ENCODE measurements at places on chromosomes 5 and 9. TPM values are rescaled to one million over a fixed set of nuclear protein-coding genes. Genes with fewer than 3 reads are reported as not detected.
A peak's percentile ranks its signal among the peaks of the same experiment; 100 is the strongest.

DNA sequence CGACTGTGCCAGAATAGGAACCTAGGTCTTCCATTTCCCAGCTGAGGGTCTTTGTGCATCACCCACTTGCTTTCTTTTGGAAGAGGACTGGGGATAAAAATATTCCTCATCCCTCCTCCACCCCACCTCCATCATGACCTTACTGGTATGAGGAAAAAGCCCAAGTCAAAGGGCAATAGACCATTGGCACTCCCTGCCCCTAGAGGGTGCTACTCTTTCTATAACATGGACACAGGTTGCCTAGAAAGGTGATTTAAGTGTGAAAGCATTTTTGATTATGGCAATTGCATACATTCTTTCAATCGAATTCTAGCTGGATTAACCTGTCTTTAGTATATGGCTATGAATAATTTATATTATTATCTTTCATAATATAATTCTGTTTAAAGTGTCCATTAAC is 22.8 kb upstream of the ZNF618 start:
- no peak for DNase-seq

- DNase-seq = no peak
These were observed 26.9 kb downstream of the ZNF484 start for GRCh38 chr9:92850898-92851297.

GRCh38 chr9:111860443-111860842 is 36.2 kb upstream of the UGCG start:
- DNase-seq = no peak

- DNase-seq = no peak
These were observed 449.5 kb downstream of the AGTPBP1 start for GRCh38 chr9:85292261-85292660.

Gene SHROOM1
- total RNA-seq = 0.82 TPM

- peak; percentile 22 for DNase-seq
These were observed 91.7 kb upstream of the SHB start for GRCh38 chr9:38160613-38161215.

Gene TICAM2
- total RNA-seq = 1.2 TPM

DNA sequence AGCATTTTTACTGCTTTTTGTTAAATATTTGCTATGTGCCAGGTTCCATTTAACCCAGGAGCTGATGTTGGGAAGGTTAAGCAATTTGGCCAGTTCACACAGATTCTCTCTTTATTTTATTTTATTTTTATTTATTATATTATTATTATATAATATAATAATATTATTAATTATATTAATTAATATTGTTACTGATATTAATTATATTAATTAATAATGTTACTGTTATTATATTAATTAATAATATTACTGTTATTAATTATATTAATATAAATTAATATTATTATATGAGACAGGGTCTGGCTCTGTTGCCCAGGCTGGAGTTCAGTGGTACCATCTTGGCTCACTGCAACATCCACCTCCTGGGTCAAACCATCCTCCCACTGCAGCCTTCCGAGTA is 593.0 kb upstream of the SGCD start:
- no peak for DNase-seq

GRCh38 chr5:132595624-132596023 is 38.8 kb downstream of the RAD50 start:
- DNase-seq = no peak

Gene SURF2
- 17.1 TPM for total RNA-seq

- DNase-seq = no peak
These were observed 36.7 kb downstream of the SLC27A6 start for GRCh38 chr5:129001841-129002526.

DNA sequence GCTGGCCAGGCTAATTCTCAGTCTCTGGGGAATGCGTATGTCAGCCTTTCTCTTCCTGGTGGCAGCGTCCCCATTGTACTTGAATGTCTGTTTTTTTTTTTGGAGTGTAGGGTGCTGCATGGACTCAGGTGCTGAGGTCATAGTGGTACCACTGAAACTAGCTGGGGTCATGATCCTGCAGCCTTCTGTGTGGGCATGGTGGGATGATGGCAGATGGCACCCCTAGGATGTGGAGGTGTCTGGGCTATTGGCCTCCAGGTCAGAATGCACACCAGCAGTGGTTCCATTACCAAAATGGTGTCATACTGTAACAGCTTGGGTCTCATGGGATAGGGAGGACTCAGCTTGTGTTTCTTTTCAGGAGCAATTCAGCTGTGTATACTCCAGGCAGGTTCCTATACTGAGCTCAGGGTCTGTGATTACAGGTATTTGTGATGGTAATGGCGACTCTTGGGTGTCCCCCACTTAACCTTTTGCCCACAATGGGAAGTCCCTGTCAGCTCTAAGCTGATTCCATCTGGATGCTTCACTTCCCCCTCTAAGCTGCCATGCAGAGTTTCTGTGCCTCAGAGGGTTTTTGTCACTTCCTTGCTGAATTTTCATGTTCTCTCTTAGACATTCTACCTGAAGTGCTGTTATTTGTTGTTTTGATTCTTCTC is 17.9 kb downstream of the HSD17B4 start:
- no peak for DNase-seq

DNA sequence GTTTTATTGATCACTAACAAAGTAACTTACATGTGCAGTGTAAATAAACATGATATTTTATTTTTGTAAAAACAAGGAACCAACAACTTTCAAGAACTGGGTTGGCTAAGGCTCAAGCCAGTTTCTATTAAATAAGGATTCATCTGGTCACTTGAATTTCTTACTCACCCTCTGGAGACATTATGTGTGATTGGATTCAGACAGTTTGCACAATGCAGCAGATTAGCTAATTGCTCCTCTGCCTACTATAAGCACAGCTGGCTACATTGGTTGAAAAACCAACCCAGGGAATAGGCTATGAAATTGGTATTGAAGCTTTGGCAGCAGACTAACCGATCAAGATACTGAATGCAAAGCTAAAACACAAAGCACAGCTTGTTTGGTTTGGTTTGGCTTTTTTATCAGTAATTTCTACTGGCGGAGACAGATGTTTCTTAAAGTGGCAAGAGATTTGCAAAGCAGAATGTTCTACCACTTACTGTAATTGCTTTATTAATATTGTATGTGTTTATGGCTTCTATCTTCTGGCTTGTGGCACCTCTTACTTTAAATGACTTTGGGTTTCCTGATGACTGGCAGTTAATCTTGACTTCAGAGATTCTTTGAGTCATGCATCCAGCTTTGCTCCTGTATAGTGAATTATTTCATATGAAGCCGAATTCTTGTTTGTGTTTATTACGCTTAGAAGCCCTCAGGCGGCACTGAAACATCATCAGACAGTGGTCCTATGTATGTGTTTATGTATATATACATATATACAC is 231.5 kb downstream of the MPDZ start:
- no peak for DNase-seq

DNA sequence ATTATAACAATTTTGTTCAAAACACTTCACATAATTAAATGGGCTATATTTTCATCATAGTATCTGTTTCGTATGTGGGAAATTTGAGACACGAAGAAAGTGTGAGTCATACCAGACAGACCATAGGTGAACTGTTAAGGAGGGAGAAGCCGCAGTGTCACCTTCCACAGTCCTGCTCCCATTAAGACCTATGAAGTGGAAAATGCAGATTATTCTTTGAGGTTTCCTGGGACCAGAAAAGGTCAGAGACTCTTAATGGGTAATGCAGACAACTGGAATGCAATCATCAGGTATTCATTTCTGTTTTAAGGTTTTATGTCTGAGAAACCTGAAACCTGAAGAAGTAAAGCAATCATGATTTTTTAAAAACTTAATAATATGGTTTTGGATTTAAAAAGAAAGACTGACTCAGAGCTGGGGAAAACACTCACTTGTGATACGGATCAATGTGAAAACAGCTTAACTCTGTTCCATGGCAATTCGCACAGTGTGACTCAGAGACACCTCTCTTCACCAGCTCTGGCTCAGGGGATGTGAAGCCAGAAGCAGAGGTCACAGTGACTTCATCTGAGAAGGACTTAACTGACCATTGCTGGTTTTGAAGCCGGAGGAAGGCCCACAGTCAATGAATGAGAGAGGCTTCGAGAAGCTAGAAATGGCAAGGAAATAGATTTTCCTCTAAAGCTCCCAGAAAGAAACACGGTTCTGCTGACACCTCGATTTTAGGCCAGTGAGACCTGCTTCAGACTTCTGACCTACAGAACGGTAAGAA is 17.2 kb upstream of the GCNT1 start:
- no peak for DNase-seq

GRCh38 chr5:100188778-100189177 is 346.4 kb upstream of the FAM174A start:
- DNase-seq = no peak

DNA sequence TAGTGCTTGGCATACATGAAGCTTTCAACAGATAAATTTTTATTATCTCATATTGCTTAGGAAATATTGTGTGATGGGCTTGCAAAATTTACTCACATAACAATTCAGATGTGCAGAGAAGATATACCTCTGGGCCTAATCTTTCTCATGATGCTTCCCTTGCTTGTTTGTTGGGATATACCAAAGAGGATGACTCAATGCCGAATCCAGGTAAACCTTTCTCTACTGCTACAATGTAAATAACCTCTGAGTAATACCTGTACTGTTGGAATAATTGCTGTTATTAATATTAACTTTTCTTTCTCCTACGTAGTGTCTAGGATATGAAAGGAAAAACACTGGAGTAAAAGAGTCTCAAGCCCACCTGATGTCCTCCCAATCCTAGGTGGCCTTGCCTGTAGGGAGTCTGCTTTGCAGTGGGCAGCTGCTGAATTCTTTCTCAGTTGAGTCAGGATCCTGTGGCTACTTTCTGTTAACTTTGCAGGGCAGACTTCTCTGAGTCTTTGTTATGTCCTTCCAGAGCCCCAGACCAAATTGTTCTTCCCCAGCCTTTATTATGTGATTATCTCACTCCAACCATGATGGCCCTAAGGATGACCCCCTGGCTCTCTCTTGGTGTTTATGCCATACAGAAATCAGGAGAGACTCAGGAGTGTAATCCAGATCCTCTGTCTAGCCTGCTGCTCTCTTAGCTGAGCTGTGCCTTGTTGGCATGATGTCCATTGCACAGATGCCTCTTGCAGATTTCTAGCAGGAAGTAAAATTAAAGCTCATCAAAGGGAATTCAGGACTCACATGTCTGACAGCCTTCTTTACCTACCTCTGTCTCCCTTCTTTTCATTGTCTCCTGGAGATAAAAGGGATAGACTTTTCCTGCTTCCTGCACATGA is 208.1 kb downstream of the SNX18 start:
- DNase-seq = no peak

Gene NRARP
- total RNA-seq = 3.7 TPM

- no peak for DNase-seq
These were observed 8.7 kb upstream of the IL7R start for GRCh38 chr5:35847961-35848360.

DNA sequence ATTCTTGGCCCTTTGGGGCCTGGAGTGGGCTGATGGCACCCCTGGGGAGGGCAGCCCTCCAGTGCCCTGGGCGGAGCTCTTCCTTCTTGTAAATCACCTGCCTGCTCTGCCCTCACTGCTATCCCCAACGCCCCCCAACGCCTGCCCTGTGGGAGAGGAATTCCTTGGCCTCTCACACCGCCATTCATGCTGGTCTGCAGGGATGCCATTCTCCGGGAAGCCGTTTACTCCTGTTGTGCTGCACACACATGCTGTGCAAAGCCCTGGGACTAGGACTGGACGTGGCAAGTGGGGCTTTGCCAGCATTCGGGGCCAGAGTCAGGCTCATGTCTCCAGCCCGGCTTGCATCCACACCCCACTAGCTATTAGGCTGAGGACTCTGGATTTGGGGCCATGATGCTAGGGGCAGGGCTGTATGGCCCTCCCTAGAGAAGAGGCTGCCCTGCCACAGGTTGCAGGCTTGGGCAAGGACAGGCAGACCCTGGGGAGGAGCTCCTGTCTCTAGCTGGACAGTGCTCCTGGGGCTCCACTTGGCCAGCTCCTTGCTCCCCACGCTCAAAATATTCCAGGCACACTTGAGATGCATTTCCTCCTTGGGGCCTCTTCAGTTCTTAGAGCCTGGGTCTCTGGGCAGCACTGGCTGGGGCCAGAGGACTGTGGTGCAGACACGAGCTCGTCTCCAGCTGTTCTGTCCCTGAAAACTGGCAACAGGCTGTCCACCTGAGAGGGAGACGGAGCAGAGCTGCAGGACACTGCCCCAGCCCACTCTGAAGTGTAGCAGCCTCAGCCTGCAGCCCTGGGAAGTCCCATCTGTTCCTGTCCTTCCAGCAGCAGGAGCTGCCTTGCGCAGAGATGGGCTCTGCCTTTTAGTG is 226.9 kb downstream of the CACNA1B start:
- DNase-seq = peak; percentile 3

Gene PRLR
- total RNA-seq = 1.2 TPM

Gene KIF4B
- 0.41 TPM for total RNA-seq

Gene ZDHHC11
- 5.7 TPM for total RNA-seq

Gene EPB41L4B
- total RNA-seq = 2.9 TPM

GRCh38 chr9:70390933-70391341 is 23.5 kb downstream of the KLF9 start:
- no peak for DNase-seq

Gene TNFSF8
- total RNA-seq = under 0.01 TPM

Gene C5
- total RNA-seq = 7.7 TPM

GRCh38 chr9:128087262-128087661 is 19.2 kb downstream of the SLC25A25 start:
- DNase-seq = no peak

Gene PCDHA1
- 8.6 TPM for total RNA-seq

Gene SPINK7
- total RNA-seq = not detected

- DNase-seq = no peak
These were observed 471.8 kb upstream of the ACO1 start for GRCh38 chr9:31912636-31913035.

DNA sequence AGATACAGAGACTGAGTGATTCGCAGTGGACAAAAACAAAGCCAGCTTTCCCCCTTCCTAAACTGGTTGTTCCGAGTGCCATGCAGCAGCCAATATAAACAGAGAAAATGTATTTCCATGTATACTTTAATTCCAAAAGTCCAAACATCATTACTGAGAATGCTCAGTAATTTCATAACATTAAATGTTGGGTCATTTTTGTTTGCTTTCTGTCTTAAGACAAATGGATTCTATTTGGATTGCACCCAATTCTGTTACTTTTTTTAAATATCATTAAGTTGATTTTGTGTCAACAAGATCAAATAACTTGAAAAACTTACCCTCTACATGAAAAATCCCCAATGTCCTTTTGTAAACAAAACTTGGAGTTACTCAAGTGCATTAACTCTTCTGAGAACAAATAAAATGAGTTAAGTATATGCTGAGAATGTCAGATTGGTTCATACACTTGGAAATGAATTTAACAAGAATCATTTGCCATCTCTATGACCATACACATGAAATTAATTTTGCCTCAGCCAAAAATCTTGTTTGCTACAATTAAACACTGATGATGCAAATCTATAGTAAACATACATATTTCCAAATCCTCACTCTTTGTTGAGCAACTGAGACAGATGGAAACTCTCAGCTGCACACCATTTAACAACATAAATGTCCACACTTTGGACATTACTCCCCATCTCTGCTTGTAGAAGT is 19.4 kb downstream of the LURAP1L start:
- no peak for DNase-seq

- no peak for DNase-seq
These were observed 12.9 kb downstream of the CXCL14 start for GRCh38 chr5:135565725-135566421.

GRCh38 chr9:93064392-93065134 is 6.1 kb downstream of the SUSD3 start:
- DNase-seq = no peak

Gene C5orf58
- total RNA-seq = not detected

- no peak for DNase-seq
These were observed 7.3 kb downstream of the PCDH1 start for GRCh38 chr5:141870871-141871270.

All from frontal cortex (tissue), 4 donors.